ENCODE measurements at places on chromosomes 1 and 21.
A peak's percentile ranks its signal among the peaks of the same experiment; 100 is the strongest.

GRCh38 chr1:226372885-226373284 lies 35.0 kb downstream of the PARP1 start:
- no peak for DNase-seq

DNA sequence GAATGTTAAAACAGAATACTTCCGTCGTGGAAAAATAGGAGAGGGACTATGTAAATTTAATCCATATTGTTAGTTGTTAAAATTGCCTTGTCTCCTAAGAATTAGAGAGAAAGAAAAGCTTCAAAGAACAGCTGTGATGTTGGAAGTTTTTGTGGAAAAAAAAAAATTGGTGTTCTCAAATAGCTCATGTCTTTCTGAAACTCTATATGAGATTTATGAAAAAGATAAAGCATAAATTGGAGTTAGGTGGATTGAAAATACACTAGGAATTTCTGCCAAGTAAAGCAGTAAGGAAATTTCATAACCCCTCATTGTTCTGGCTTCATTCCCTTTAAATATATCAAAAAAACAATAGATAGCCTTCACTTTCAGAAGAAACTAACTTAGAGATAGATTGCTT lies 274.0 kb upstream of the ADAMTS5 start:
- DNase-seq, result no peak

GRCh38 chr21:43268804-43269186 lies 100.0 kb downstream of the CRYAA start:
- DNase-seq, result no peak

GRCh38 chr1:208533746-208534598 lies 289.8 kb upstream of the PLXNA2 start:
- DNase-seq, result no peak

GRCh38 chr1:12616709-12617373 lies 1.2 kb downstream of the DHRS3 start:
- no peak for DNase-seq

GRCh38 chr1:66489151-66489550 lies 44.8 kb upstream of the SGIP1 start:
- DNase-seq, result peak; percentile 74

DNA sequence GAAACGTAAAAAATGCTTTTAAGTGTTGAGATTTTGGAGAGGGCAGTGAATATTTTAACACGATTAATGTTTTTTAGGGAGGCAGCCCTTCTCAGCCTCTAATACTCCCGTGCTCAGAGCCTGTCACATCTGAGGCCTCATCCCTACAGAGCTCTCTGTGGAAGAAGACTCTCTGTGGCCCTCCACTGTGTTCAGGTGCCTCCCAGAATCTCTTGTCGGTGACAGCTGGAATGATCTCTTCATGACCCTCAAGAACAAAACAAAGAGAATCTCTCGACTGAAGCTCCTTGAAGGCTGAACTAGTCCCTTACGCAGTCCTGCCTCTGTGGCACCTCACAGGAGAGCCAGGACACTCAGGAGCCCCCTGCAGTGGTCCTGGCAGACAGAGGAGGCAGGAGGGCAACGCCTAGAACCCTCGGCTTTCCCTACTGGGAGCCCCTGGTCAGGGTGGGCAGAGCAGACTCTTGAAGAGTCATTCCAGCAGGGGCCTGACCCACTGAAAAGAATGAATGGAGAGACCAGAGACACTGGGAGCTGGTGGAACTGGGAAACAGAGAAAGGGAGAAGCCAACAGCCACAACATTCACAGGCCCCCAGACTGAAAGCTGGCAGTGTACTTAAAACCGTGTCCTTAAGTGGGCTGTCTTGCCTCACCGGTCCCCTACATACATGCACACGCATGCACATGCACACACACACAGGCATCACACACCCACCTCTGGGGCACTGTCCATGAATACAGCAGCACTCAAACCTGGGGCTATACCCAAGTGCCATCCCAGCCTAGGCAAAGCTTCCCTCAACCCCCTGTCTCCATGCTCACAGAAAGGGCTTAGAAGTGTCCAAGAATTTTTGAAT lies 67.5 kb upstream of the ANGPTL1 start:
- no peak for DNase-seq

DNA sequence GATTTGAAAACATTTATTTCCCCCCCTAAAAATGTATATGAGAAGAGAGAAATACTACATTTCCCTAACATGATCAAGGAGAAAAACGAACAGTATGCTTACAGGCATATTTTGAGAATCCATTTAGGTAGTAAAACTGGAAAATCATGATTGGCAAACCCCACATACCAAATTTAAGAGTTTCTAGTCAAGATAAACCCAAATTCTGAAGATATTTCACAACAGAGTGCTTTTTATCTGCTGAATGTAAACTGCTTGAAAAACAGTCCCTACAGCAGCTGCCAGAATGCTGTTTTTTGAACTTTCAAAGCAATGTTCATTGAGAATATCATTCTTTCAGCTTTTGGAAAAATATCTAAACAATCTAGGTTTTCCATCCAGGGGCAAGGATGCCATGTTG lies 31.0 kb downstream of the ASH1L start:
- DNase-seq, result no peak

DNA sequence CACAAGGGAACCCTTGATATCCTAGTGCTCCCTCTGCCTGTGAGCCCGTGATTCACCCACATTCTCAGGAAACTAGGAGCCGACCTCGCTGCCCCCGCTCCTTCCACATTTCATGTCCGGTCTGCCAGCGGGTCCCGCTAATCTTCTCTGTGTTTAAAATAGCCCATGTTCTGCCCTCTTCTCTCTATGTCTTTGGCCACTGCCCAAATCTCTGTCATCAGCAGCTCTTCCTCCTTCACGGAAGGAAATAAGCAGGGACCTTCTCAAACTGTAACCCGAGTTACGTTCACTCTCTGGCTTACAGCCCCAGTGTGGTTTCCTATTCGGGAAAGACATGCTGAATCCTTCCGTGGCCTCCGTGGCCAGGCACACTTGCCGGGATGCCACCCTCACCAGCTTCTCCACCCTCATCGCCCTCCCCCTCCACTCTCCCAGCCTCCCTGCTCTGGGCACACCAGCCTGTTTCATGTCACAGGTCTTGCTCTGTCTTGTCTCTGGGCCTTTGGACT lies 21.1 kb upstream of the UBXN10 start:
- peak; percentile 7 for DNase-seq

DNA sequence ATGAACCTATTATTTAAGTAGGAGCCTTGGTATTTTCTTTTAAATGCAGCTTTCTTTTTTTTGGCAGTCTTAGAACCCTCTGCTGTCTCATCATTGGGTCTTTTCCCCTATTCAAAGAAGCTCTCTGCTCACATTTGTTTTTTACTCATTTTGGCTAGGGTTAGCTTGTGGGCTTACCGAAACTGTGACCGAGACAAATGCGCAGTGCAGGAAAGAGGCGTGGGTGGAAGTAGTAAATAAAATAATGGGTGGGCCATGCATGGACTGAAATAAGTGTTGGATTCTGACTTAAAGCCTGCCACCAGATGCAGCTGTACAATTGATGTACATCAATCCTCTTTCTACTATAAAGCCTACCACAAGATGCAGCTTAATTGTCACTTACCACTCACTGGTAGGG lies 14.7 kb downstream of the XPR1 start:
- no peak for DNase-seq

GRCh38 chr1:77347646-77348045 lies 65.8 kb downstream of the AK5 start:
- DNase-seq, result no peak

DNA sequence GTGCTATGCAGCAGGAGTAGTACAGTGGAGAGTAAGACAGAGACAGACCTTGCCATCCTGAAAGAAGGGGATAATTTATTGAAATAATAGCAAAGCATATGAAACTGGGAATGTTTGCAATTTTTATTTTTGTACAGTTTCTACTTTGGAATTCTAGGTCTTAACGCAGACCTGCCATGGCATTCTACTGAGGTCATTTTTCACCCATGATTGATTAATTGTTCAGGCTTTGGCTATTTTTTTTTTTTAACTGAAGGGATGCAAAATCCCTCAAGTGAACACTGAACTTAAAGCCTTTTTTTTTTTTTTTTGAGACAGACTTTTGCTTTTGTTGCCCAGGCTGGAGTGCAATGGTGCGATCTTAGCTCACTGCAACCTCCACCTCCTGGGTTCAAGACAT lies 27.1 kb downstream of the MTF2 start:
- no peak for DNase-seq

DNA sequence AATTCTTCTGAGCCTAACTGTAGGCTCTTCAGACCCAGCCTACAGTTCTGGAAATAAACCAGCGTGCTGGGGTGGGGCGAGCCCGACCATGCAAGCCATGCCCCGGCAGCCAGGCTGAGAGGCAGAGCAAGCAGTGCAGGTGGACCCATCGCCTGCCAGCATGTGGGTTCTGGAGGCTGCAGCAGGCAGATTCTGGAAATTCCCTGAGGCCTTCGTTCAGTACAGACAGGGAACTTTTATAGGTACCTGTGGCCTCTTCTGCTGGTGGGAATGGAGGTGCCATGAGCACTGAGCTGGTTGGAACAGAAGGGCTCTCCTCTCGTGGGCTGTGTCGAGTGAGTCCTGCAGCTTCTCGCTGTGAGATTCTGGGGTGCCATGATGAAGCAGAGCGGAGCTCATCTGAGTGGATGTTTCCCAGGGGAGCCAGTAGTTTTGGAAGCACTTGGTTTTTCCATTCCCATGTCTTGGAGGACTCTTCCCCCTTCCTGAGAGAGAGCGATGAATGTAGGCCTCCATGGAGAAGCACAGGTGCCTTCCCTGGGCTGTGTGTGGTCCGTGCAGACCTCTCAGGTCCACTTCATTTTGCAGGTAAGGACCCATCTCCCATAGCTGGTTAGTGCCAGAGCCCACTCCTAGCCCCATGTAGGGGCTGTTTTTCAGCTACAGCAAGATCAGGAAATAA lies 94.1 kb downstream of the PCBP3 start:
- DNase-seq, result no peak

- peak; percentile 81 for DNase-seq
These were observed 24.9 kb downstream of the ZC3H11B start for GRCh38 chr1:219587801-219588561.

- DNase-seq, result no peak
These were observed 1.4 kb downstream of the EVA1C start for GRCh38 chr21:32413697-32414578.

DNA sequence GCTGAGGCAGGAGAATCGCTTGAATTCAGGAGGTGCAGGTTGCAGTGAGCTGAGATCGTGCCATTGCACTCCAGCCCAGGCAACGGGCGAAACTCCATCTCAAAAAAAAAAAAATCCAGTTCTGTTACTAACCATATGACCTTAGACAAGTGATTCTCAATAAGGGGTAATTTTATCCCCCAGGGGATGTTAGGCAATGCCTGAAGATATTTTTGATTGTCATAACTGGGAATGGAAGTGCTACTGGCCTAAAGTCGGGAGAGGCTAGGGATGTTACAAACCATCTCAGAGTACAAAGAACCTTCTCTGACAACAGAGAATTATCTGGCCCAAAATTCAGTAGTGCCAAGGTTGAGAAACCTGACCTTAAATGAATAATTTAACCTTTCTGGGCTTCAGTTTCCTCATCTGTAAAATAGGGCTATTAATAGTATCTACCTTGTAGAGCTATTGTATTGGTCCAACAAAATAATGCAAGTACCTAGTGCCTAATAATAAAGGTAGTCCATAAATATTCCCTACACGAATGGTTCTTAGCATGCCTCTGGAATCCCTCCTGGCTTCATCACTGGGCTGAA lies 5.8 kb upstream of the LMNA start:
- DNase-seq, result no peak

DNA sequence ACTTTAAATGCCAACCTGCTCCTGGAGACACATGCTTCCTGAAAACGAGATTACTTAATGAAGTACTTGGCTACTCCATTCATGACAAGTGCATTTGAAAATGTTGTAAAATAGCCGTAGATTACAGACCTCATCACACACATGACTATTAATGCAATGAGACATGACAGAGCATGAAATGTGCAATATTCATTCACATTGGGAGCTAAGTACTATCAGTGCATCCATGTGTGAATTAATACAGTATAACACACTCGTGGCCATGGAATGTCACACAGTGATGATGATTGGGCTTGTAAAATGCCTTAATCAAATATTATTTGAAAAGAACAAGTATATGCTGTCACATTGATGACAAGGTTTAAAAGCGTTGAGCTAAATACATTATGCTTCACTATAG lies 407.0 kb downstream of the AMY1C start:
- no peak for DNase-seq

- no peak for DNase-seq
These were observed 17.3 kb downstream of the CSTB start for GRCh38 chr21:43758811-43759210.

DNA sequence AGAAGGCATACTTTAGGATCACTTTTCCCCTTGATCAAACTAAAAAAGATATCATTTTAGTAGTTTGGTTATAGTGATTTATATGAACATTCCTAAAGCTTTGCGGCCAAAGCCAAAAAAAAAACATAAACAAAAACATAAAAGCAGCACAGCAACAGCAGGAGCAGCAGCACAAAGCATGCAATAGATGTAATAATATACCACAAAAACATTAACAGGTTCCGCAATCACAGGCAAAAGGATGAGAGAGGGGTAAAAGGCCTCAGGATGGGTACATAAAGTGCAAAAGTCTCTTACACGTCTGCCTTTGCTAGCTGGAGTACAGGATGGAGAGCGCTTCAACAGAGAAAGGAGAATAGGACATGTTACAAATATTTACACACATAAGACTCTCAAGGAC lies 119.0 kb downstream of the COQ8A start:
- DNase-seq, result no peak

GRCh38 chr1:63773496-63773814 lies 362 bp upstream of the ROR1 start:
- no peak for DNase-seq

DNA sequence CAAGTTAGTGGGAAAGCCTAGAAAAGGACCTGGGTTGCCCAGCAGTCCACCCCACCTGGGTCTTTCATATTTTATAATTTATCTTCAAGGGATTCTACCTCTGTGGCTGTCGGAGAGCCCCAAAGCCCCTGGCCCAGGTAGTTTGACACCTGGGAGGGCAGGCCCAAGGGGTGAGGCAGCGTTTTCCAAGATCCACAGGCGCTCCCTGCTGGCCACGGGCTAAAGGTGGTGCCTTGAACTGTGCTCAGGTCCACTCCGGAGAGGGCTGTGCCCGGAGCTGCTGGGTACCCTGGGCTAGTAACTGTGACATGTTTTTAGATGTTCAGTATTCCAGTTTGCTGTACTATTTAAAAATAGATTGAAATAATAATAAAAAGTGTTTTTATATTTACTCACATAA lies 37.2 kb upstream of the CRNN start:
- no peak for DNase-seq

DNA sequence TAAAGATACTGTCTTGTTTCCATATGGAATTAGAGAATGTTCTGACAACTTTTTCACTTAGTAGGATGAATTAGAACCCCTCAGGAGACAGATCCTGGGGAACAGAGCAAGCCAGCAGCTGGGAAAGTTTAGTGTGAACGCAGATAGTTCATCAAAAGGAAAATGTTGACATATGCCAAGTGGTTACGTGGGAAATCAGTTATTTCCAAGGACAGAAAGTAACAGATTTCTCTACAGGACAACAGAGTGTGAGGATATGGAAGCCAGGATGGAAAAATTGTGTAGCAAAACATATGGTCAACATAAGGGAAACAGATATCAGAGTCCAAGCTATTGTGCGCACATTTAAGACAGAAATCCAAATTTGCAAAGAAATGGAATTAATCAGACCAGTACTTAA lies 419.5 kb downstream of the LRRIQ3 start:
- no peak for DNase-seq

- no peak for DNase-seq
These were observed 7.7 kb downstream of the POMGNT1 start for GRCh38 chr1:46190539-46190938.

- no peak for DNase-seq
These were observed 15.1 kb downstream of the S100A7A start for GRCh38 chr1:153431427-153431826.

GRCh38 chr1:231702804-231703203 lies 76.2 kb downstream of the DISC1 start:
- no peak for DNase-seq
